Left cardiac atrium (tissue), 4 donors: ENCODE measurements at places on chromosomes 12 and 14. TPM values are rescaled to one million over a fixed set of nuclear protein-coding genes. Genes with fewer than 3 reads are reported as not detected.
A peak's percentile ranks its signal among the peaks of the same experiment; 100 is the strongest.

- no peak for DNase-seq
These were observed 176.9 kb downstream of the MON2 start for GRCh38 chr12:62643486-62643885.

DNA sequence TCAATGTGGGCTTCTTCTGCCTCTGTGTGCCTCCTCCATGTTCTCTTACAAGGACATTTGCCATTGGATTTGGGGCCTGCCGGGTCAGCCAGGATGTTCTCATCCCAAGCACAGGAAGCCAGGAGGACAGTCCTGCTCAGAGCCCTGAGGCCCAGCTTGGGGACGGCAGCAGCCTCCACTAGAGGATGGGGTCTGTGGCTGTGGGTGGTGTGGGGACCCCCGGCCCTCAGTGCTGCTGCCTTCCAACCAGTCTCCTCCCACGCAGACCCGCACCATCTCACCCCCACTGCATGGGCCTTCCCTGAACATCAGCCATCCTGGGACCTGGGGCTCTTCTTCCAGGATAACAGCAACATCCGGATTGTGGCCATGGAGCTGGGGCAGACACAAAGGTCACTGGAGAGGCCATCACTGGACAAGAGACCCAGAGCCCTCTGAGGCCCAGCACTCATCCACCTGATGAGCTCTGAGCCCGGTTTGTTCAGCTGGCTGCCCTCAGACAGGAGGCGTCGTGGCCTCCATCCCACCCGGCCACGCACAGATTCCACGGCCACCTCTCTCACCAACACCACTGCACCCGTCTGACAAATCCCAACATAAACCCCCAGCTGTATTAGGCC lies 56.5 kb upstream of the C14orf180 start:
- DNase-seq, result peak; percentile 2

GRCh38 chr14:56794088-56794556 lies 16.2 kb downstream of the OTX2 start:
- DNase-seq, result no peak

GRCh38 chr12:25249931-25250738 lies 594 bp downstream of the KRAS start:
- peak; percentile 68 for DNase-seq

PRKD1 gene
- 4.2 TPM for total RNA-seq

NTS gene
- total RNA-seq, result 0.21 TPM

KRT81 gene
- not detected for total RNA-seq

- DNase-seq, result no peak
These were observed 80.7 kb downstream of the EPS8 start for GRCh38 chr12:15708396-15709076.

GRCh38 chr12:47207340-47207717 lies 127.6 kb upstream of the AMIGO2 start:
- no peak for DNase-seq

DNA sequence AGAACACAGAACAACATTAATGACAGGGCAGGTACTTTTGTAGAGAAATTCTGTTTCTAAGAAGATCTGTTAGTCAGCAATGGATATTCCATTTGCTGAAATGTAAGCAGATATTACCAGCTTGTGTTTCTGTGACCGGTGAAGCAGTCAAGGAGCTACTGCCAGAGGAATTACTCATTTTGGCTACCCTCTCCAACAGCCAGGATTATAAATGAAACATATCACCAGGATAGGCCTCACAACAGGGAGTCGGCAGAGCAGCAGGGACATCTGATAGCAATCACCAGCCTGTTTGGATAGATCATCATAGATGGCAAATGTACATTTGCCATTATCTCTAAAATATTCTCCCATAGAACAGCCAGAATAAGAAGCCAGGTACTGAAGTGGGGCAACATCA lies 440.7 kb downstream of the KCNH5 start:
- no peak for DNase-seq

DNA sequence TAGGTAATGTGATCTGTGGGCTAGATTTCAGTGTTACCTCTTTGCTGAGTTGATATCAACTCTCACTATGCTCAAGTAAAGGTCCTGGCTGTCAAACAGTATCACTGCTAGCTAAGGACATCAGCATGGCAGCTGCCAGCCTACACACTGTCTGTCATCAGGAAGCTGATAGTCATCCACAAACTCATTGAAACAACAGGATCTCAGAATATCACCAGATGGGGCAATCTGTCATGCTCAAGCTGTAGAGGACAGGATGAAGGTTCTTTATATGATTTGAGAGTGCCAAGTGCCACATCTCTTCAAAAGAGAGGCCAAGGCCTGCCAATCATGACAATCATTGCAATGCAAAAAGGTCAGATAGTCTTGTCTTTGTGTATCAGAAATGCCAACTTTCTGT lies 811.5 kb upstream of the SEL1L start:
- no peak for DNase-seq

- DNase-seq, result peak; percentile 27
These were observed 349.7 kb downstream of the NRXN3 start for GRCh38 chr14:78519863-78520262.
